ENCODE measurements at places on chromosomes 4 and X.

GRCh38 chrX:34528081-34528480, 129.0 kb downstream of the TMEM47 start:
- DNase-seq = no peak

GRCh38 chr4:174697202-174697601, 131.8 kb downstream of the GLRA3 start:
- no peak for DNase-seq

DNA sequence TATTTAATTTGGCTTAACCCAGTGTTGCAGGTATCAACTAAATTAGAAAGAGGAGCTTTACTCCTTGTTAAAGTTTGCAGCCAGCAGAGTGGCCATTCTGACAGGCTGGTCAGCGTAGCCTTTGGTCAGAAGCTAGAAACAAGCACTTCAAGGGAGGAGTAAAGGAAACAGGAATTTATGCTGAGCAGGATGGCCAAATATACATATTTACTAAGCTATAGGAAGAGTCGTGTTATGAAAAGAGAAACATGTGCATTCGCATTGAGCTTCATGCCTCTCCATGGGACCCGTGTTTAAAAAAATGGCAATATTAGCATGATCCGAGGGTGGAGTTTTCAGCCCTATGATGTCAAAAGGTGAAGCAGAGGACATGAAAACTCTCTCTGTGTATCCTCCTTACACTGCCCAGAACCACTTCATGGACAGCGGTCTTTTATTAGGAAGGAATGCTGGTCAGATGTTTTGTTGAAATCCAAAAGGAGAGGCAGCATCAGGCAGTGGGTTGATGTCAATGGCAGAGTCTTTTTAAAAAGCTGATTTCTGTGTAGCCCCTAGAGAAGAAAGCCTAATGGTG, 71.8 kb upstream of the MAPK10 start:
- no peak for DNase-seq

- DNase-seq = no peak
These were observed 51.7 kb upstream of the AFF2 start for GRCh38 chrX:148448686-148449085.

- DNase-seq = no peak
These were observed 65.7 kb downstream of the SHROOM2 start for GRCh38 chrX:9851890-9852289.

DNA sequence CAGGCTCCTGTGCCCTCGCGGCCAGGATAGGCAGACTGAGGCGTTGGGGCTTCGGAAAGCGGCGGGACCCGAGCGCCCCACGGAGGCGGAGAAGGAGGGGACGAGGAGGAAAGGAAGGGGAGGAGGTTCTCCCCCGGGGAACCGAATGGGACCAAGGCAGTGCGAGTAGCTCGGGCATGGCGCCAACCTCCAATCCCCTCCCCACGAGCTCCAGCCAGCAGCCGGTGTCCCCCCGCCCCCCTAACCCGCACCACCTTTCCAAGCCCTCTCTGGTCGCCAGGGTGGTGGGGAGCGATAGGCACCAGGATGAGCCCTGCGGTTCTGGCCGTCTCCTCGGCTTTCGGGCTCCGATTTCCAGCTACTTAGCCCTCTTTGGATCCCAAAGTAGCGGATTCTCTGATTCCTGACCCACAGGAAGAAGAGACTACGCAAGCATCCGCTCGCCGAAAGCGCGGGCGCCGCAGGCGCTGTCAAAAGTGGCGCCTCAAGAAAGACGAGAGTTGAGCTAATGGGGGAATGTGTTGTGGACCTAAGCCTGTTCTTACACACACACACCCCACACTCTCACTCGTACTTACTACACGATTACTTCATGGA, 15.2 kb upstream of the ZIC3 start:
- DNase-seq = no peak

GRCh38 chr4:15868111-15868510, 70.4 kb downstream of the FGFBP1 start:
- DNase-seq = no peak

Data from stimulated activated CD4-positive, alpha-beta T cell treated with anti-CD3 and anti-CD28 coated beads, Interleukin-15, amount 100 ng/mL, for 1 hour (primary cell).